ENCODE measurements at places on chromosomes 2 and 18.

DNA sequence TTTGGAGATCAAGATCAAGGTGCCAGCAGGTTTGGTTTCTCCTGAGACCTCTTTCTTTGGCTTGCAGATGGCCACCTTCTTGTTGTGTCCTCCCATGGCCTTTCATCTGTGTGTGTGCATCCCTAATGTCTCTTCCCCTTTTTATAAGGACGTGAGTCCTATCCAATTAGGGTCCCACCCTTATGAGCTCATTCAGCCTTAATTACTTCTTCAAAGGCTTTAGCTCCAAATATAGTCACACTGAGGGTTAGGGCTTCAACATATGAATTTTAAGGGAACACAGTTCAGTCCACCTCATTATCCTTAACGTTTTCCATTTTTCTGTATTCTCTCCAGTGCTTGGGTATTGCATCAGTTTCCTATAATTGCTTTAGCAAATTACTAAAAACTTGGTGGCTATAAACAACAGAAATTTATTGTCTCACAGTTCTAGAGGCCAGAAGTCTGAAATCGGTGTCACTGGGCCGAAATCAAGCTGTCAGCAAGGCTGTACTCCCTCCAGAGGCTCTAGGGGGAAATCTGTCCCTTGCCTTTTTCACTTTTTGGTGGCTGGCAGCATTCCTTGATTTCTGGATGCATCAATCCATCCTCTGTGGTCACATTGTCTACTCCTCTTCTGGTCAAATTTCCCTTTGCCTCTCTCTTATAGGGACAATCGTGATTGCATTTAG is 34.1 kb downstream of the CDC42EP3 start:
- no peaks in the 10 kb centered on the region for H3K36me3 ChIP-seq
- no peak overlapping the region for H3K27ac ChIP-seq
- H3K27me3 ChIP-seq, result no peaks in the 10 kb centered on the region
- DNase-seq, result no peak
- no peaks in the 10 kb centered on the region for H3K4me1 ChIP-seq

GRCh38 chr2:172848519-172848918 is 112.9 kb downstream of the RAPGEF4 start:
- no peaks in the 10 kb centered on the region for H3K27me3 ChIP-seq
- no peaks in the 10 kb centered on the region for H3K4me1 ChIP-seq
- no peak for DNase-seq
- no peak overlapping the region for H3K27ac ChIP-seq
- no peak overlapping the region for H3K4me3 ChIP-seq

DNA sequence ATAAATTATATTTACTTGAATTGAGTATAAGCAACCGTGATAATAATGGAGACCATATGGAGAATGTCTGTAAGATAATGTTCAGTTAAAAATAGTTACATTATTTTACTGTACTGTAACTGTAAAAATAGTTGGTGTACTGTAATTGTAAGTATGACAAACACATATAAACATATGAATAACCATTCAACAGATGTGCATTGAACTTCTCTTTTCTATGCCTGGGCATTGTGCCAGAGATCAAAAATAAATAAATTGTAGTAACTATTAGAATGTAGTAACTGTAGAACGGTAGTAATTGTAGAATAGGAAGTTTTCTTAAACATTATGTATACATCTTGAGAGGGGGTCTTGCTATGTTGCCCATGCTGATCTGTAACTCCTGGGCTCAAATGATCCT is 287.4 kb upstream of the EPAS1 start:
- H3K27me3 ChIP-seq, result no peaks in the 10 kb centered on the region
- H3K36me3 ChIP-seq, result no peaks in the 10 kb centered on the region
- no peak overlapping the region for H3K27ac ChIP-seq
- no peak for DNase-seq
- H3K4me1 ChIP-seq, result peaks cover under 1% of the 10 kb centered on the region
- H3K4me3 ChIP-seq, result no peak overlapping the region

DNA sequence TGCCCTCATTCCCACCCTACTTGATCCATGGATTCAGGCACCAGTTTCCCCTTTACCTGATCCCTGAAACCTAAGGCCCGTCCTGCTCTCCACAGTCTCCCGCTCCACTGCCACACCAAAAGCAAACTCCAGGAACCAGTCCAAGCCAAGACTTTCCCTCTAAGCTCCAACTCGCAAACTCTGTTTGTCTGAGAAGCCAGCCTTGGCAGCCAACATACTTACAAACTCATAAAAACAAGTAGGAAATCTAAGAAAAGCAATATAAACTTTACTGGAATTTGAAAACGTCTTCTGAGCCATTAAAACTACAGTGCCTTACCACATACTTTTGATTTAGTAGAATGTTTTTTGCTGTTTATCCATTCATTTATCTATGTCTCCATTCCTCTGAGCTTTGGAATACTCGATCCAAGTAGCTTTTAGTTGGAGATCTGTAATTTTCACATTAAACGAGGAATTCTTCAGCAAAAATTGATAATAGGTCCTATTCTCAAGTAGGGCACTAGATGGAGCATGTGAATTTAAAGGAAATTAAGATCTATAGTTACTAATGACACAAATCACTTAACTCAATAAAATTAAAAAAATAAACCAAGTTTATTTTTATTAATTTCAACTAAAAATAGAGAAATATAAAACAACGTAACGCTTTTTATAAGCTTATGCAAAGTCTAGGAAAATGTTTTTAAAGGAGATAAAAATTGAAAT is 199.7 kb downstream of the MYO3B start:
- no peak for DNase-seq
- H3K27ac ChIP-seq, result no peak overlapping the region
- H3K27me3 ChIP-seq, result no peaks in the 10 kb centered on the region
- no peaks in the 10 kb centered on the region for H3K4me1 ChIP-seq
- H3K36me3 ChIP-seq, result no peaks in the 10 kb centered on the region

GRCh38 chr2:216974321-216975302 is 114.7 kb upstream of the TNP1 start:
- H3K4me3 ChIP-seq, result no peak overlapping the region
- no peak for DNase-seq
- H3K36me3 ChIP-seq, result no peaks in the 10 kb centered on the region
- no peaks in the 10 kb centered on the region for H3K27me3 ChIP-seq
- no peaks in the 10 kb centered on the region for H3K4me1 ChIP-seq
- H3K27ac ChIP-seq, result no peak overlapping the region

DNA sequence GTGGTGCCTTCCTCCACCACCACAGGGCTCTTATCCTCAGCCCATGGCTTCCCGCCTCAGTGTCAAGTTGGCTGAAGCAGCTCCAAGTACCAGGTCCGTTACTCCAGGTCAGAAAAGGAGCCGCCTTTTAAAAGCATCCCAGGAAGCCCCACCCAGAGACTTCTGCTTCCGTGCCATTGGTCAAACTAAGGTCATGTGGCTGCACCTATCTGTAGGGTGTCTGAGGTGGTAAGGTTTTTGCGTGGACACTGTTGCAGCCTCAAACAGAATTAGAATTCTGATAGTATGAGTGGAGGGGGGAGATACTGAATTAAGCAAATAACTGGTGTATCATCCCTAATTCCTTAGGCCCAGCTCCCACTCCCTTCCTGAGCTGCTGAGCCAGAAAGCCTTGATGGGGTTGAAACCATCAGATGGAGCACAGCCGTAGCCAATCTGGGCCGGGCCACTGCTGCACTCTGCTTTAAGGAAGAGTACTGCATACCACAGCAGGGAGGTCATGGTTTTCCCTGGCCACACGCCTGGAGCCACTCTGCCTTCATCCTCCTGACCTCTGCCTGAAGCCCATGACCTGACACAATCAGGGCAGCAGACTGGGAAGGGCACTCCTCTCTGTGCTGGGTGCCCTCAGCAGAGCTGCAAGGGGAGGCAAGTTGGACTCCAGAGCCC is 8.4 kb downstream of the TMEM247 start:
- no peak overlapping the region for H3K27ac ChIP-seq
- no peaks in the 10 kb centered on the region for H3K36me3 ChIP-seq
- H3K4me3 ChIP-seq, result no peak overlapping the region
- peaks cover 10% of the 10 kb centered on the region for H3K27me3 ChIP-seq

DNA sequence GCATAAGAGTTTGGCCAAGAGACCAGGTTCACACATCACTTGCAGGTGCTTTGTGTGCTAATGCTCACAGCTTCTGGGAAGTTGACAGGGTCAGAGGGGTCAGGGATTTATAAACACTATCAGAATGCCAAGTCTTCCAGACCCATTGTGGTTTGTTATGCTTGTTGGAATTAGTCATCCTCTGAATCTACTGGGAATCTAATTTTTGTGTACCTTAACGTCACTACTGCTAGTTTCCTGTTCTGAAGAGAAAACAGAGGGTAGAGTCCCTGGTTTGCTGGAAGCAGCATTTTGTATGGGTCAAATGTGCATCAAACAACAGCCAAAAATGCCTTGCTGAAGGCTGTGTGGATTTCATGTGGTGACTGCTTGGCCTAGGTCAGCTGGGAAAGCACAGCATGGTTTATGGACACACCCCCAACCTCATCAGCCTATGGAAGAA is 33.3 kb downstream of the ANTXR1 start:
- no peak overlapping the region for H3K27ac ChIP-seq
- no peaks in the 10 kb centered on the region for H3K27me3 ChIP-seq
- H3K4me3 ChIP-seq, result no peak overlapping the region
- no peaks in the 10 kb centered on the region for H3K4me1 ChIP-seq
- no peaks in the 10 kb centered on the region for H3K36me3 ChIP-seq

DNA sequence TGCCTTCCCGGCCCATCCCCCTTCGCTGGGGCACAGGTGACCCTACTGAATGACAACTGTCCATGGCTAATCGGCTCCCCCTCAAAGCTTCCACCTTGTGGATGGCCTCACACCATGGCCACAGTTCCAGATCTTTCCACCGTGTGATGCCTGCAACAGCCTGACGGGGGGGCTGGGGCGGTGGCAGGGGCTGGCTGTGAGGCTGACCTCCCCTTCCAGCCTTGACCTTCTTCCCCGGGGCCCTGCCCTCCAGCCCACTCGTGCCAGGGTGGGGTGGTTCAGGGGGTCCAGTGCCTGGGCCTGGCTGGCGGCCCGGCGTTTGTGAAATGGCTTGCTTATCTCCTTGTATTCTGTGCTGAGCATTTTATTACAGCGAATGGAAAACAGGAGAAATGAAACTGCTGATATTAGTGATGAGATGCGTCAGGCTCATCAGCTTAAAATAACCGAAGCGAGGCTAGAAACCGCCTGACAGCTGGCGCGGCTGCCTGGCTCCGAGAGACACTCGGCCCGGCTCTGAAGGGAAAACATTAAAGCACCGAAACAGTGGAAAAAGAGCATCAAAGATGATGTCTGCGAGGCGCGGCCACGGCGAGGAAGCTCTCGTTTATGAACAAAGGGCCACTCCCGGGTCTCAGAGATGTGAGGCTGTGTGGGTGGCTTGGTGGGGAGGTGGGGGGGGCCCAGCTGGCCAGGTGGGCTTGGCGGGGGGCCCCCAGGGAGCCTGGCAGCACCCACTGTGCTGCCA is 916 bp upstream of the PDCD1 start:
- H3K4me1 ChIP-seq, result no peaks in the 10 kb centered on the region
- no peak for DNase-seq
- no peak overlapping the region for H3K27ac ChIP-seq
- H3K36me3 ChIP-seq, result no peaks in the 10 kb centered on the region
- H3K4me3 ChIP-seq, result no peak overlapping the region
- no peaks in the 10 kb centered on the region for H3K27me3 ChIP-seq

- H3K27ac ChIP-seq, result no peak overlapping the region
- H3K36me3 ChIP-seq, result no peaks in the 10 kb centered on the region
- H3K27me3 ChIP-seq, result no peaks in the 10 kb centered on the region
- H3K4me1 ChIP-seq, result peaks cover 8% of the 10 kb centered on the region
- no peak for DNase-seq
- H3K4me3 ChIP-seq, result no peak overlapping the region
Observed at GRCh38 chr18:38358805-38359657, 793.4 kb upstream of the CELF4 start.

GRCh38 chr18:52750995-52751394 is 411.0 kb downstream of the DCC start:
- H3K36me3 ChIP-seq, result no peaks in the 10 kb centered on the region
- H3K27ac ChIP-seq, result no peak overlapping the region
- no peaks in the 10 kb centered on the region for H3K27me3 ChIP-seq
- H3K4me3 ChIP-seq, result no peak overlapping the region
- H3K4me1 ChIP-seq, result no peaks in the 10 kb centered on the region

DNA sequence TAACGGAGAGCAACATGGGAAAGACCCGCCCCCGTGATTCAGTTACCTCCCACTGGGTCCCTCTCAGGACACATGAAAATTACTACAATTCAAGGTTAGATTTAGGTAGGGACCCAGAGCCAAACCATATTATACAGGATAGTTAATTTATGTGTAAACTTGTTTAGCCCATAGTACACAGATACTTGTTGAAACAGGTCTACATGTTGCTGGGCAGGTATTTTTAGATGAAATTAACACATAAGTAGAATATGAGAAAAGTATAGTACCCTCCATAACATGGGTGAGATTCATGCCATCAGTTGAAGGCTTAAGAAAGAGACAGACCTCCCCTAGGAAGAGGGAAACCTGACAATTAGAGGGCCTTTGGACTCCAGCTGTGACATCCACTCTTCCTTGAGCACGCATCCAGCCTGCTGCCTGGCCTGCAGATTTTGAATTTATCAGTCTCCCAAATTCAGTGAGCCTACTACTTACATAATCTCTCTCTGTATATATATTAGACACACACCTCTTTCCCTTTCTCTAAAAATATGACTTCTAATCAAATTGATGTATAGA is 463.5 kb upstream of the NETO1 start:
- no peaks in the 10 kb centered on the region for H3K36me3 ChIP-seq
- DNase-seq, result peak; percentile 43
- no peak overlapping the region for H3K27ac ChIP-seq
- H3K27me3 ChIP-seq, result no peaks in the 10 kb centered on the region
- no peak overlapping the region for H3K4me3 ChIP-seq

DNA sequence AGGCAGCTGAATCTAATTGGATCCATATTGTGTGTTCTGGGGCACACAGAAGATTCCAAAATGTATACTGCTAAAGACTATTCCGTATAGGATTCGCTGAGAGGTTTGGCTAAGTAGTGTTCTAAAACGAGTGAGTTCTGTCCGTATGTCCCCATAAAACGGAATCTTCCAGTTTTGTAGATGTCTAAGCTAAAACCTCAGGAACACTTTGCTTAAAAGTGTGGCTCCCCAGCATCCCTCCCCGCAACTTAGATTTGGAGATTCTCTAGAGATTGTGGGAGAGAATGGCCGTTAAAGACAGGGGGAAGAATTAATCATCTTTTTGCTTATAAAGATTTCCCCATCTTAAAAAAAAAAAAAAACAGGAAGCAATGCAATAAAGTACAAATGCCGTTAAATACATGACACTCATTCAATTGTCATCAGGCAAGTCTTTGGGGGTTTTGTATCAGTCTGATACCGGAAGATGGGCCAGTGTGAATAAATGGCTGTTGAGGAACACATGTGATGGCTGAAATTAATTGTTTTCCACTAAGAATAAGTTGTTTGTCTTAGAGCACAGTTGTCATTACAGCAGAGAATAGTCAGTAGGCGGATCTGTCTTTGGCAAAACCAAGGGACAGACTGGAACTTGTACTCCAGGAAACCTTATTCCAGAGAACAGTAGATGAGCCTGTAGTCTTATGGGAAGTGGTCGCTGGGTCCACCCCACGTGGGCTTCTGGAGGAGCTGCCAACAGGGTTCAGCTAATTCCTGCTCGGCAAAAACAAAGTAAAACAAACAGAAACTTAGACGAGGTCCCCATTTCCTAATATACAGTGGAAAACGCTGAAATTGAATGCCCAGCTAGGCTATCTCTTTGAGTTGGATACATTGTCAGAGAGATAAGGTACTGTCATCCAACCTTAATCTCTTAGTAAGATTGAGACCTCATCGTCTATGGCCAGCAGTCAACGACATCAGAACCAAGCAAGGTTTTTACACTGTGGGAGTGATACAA is 1.7 kb downstream of the EMILIN2 start:
- peaks cover 69% of the 10 kb centered on the region for H3K27me3 ChIP-seq
- no peaks in the 10 kb centered on the region for H3K36me3 ChIP-seq
- no peak for DNase-seq
- no peak overlapping the region for H3K27ac ChIP-seq
- peak overlapping the region; percentile 68 for H3K4me3 ChIP-seq

All from neural progenitor cell (in vitro differentiated cells).